ENCODE measurements at places on chromosomes 1 and 21.

- DNase-seq, result no peak
Observed at GRCh38 chr1:158979229-158979628, 30.5 kb upstream of the IFI16 start.

- DNase-seq, result no peak
Observed at GRCh38 chr1:64356636-64357256, 113.2 kb upstream of the CACHD1 start.

DNA sequence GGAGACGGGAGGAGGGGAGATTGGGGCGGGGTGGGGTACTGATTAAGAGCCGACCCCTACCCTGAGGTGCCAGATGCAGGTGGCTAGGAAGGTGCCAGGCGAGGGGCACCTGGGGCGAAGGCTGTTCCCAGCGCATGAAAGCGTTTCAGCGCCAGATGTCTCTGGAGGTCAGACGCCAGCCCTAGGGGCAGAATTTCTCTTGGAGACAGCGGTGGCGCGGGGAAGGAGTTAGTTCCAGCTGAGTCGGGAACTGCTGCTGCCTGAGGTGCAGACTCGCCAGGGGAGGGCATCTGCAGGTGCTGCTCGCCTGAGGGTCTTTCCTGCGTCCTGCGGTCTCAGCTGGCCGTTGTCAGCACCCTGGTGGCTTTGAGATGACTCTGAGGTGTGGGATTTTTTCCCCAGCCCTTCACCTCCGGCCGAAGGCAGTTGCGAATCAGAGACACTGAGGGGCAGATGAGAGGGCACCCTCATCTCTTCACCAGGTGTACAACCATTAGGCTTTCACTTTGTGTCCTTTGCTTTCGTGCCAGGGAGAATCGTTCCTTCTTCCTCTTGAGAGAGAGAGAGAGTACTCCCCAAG lies 539 bp downstream of the CGN start:
- DNase-seq, result no peak

- no peak for DNase-seq
Observed at GRCh38 chr1:14850563-14850962, 252.1 kb downstream of the KAZN start.

DNA sequence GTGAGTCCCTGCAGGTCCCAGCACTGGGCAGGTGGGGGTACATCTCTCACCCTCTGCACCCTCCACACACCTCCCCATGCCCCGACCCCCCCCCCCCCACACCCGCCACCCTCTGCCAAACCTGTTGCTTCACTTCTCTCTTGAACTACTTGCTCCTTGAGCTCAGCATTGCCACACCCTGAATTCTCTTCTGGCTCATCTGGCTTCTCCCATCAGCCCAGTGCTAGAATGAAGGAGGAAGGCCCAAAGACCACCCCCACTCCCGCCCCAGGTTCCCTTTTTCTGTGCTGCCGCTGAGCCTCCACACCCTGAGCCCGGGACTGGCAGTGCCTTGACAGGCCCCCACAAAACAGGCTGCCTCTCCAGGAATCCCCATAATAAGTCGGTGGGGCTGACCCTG lies 6.4 kb upstream of the TNNI1 start:
- no peak for DNase-seq

DNA sequence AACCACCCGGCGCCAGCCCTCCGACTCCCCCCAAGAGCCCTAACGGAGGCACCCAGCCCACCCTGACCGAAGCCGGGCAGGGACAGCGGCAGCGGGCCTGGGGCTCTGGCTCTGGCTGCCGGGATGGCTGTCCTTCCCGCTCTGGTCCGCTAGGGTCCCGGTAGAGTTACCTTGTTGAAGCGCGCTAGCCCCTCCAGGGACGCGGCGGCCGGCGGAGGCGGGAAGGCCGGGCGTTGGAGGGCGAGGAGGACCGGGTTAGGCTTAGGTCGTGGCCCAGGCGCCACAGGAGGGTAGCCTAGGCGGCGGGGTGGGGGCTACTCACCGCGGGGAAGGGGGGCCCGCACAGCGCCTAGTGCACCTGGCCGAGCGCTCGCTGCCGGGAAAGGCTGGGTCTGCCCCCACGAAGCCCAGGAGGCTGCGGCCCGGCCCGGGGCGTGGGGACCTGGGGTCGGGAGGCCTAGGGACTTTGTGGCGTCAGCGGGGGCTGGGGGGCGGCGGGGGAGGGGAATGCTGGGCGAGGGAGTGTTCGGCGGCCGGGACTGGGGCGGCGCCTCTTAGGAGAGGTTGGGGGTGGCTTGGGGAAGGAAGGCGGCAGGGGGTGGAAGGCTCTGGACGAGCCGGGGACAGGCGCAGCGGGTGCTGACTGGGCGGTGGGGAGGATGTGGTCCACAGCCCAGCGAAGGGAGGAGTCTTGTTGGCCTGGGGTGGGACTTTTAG lies at the start of gene TRIM17:
TSS of gene TRIM17 (minus strand) at position 645 of the 717 bp plus-strand sequence. CDS start 1,789 bp downstream, outside the sequence.
- no peak for DNase-seq

DNA sequence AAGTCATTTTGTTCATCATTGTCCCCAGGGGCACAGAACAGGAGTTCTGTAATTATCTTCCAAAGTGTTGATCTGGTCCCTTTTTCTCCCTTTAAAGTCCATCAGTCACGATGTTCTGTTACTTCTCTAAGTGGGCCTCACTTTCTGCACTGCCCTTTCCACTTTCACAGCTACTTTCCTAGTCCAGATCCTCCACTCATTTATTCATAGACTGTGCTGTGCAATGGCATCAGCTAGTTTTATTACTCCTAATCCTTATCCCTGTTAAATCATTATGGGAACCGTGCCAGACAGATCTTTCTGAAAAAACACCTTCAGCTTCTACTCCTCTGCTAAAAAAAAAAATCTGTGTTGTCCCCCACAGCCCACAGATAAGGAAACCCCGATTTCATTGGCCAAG lies 64.0 kb upstream of the BCL10 start:
- no peak for DNase-seq

DNA sequence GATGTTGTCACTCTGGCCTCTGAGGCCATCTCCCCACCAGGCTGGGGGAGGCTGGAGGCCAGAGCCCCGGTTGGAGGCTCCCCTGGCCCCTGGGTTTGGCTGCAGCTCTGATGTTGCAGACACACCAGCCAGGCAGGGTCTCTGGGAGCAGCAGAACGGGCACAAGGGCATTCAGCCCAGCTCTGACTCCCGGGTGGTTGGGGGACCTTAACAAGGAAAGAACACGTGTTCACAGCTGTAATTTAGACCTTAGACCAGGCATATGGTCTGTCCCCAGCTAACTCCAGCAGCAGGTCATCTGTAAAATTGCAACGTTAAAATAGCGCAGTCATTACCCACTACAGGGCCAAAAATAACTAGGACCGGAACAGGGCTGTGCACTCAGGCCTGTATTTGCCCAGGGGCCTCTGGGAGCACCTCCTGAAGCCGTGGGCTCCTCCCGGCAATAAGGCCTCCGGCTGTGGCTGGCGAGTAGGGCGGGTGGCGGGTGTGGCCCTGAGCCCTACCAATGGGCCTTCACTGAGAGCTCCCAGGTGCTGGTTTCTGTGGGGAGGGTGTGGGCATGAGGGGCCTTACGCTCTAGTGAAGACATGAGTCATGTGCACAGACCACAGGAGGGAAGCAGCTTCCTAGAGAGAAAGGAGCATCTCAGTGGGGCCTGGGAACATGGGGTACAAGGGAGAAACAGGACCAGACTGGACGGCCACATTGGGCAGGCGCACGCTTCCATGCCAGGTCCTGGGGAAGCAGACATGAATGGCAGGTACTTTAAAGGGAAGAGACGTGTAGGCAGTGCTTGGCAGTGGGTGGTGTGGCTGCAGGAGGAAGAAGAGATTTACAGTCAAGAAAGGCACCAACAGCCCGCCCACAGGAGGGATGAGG lies 6.1 kb downstream of the LDLRAP1 start:
- DNase-seq, result no peak

DNA sequence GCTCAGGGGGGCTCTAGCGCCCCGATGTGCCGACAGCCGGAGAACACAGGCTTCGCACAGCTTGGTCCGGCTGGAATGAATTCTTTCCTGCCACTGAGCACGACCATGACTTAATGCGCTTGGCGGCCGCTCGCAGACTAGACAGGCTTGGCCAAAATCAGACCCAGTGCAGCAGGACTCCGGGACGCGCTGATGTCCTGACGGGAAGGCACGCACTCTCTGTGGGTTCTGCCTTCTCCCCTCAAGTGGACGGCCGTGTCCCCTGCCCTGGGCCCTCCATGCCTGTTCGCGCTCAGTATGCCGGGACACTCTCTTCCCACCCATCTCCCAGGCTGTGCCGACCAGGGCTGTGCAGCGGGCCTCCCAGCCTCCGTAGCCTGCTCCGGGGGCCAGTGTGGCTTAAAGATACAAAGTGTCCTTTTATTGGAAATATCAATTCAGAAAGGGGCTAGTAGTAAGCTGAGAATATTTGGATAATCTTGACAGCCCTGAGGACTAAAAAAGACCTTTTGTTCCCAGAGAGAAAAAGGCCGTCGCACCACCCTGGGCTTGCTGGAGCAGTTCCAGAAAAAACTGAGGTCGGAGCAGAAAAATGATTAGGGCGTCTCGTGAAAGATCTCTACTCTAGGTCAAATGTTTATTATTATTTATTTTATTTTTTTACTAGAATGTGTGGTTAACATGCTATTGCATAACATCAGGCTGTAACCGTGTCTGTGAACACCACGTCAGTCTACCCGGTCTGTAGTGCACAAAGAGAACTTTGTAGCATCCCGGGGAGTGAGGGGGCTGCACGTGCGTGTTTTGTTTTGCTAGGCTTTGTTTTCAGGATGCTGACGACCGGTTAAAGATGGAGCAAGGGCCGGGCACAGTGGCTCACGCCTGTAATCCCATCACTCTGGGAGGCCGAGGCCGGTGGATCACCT lies 88.1 kb upstream of the ARHGEF16 start:
- DNase-seq, result no peak

DNA sequence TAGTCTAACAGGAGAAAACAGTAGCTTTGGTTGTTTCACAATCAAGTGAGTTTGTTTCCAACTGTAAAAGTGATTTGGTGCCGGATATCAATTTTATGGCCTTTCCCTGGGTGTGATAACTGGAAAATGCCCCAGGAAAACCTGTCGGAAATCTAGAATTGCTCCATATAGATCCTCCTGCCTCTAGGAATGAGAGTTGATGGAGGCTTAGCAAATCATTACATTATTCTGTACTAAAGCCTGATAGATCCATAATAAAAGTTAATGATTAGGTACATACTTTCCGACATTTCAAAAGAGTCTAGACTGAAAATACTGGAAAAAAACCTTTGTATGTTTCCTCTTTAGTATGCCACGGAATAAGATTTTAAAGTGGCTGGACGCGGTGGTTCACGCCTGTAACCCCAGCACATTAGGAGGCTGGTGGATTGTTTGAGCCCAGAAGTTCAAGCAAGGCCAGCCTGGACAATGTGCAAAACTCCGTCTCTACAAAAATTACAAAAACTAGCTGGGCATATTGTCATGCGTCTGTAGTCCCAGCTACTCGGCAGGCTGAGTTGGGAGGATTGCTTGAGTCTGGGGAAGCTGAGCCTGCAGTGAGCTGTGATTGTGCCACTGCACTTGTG lies 70.0 kb upstream of the SLC45A1 start:
- no peak for DNase-seq

GRCh38 chr1:212450331-212450881 lies 17.7 kb downstream of the NENF start:
- no peak for DNase-seq

GRCh38 chr21:34836103-34836932 lies 167.5 kb downstream of the CLIC6 start:
- no peak for DNase-seq

- DNase-seq, result no peak
Observed at GRCh38 chr1:4561205-4561604, 93.2 kb upstream of the AJAP1 start.

- DNase-seq, result no peak
Observed at GRCh38 chr1:27595597-27595996, 8.3 kb downstream of the AHDC1 start.

DNA sequence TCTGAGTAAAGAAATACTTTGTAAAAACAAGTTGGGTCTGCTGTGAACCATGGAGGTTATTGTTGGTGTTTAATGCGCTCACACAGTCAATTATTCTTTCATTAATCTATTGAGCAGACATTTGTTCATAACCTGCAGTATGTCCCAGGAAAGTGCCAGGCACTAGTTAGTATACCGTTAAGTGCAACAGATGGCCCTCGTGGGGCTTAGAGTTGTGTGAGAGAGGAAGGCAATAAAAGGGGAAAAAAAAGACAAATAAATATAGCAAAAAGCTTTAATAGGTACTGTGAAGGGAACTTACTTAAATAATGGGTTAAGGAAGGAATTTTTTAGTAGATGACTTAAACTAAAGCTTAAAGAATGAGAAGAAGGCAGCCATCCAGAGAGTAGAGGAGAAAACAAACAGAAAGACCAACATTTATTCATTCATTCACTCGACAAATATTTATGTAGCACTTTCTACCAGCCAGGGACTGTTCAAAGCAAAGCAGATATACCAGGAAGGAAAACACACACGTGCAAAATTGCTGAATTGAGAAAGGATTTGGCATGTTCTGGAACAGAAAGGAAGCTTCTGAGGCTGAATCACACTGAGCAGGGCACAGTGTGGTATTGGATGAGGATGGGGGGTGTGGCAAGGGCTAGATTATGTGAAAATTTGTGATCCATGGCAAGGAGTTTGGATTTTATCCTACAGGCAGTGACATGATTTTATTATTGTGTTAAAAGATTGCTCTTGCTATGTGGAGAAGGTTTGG lies 296.1 kb upstream of the SGIP1 start:
- DNase-seq, result no peak

GRCh38 chr1:64867266-64867665 lies 99.1 kb downstream of the JAK1 start:
- no peak for DNase-seq

DNA sequence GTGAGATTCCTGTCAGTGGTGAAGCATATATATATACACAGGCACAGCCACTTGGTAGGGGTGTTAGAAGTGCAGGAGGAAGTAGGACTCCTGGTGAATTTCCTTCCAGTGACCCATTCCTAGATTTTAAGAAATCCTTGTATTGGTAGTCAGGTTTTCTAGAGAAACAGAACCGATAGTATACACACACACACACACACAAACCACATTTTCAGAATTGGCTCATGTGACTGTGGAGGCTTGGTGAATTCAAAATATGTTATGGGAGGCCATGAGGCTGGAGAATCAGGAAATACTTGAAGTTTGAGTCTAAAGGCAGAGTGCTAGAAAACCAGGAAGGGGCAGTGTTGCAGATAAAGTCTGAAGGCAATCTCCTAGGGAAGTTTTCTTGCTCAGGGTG lies 114.2 kb downstream of the FCRL5 start:
- DNase-seq, result no peak

DNA sequence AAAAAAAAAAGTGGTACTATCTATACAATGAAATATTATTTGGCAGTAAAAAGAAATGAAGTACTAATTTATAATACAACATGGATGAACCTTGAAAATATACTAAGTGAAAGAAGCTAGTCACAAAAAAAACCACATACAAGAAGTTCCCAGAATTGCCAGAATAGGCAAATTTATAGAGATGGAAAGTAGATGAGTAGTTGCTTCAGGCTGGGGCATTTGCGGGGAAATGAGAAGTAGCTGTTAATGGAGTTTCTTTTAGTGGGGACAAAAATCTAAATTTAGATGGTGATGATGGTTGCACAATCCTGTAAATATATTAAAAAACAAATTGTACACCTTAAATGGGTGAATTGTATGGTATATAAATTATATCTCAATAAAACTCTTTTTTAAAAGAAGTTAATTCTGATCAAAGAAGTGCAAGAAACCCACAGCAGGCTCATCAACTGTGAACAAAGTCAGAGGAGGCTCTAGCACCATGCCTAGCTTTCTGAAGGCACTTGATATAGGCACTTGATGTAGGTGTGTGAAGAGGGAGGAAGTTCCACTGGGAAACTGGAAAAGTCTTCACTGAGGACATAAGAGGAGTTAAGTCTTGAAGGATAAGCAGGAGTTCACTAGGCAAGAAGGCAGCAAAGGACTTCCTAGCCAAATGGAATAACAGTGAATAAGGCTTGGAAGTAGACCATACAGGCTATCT lies 52.5 kb downstream of the DMAP1 start:
- no peak for DNase-seq

- no peak for DNase-seq
Observed at GRCh38 chr1:78492386-78492950, 1.7 kb downstream of the PTGFR start.
